ENCODE measurements at places on chromosomes 2 and 18.

DNA sequence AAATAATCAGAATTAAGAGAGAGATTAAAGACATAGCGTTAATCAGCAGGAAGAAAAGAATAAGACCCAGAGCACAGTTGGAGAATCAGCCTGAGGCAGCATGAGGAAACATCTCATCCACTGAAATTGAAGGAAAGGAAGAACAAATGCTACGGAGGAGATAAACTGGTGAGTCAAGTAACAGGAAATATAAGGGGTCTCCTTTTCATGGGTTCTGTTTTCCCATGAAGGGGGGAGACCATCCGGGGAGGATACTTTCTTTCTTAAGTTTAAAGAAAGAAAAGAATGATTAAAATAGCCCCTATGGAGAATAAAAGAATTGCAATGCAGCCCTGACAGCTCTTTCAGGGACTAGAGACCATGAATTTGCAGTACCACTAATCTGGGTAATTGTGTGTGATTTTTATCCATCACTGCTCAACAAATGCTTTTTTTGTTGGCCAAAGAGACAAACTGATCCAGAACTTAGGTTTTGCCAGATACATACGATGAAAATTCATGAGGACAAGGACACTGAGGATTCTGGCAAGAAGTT, 17.7 kb downstream of the ROCK2 start:
- DNase-seq: no peak

DNA sequence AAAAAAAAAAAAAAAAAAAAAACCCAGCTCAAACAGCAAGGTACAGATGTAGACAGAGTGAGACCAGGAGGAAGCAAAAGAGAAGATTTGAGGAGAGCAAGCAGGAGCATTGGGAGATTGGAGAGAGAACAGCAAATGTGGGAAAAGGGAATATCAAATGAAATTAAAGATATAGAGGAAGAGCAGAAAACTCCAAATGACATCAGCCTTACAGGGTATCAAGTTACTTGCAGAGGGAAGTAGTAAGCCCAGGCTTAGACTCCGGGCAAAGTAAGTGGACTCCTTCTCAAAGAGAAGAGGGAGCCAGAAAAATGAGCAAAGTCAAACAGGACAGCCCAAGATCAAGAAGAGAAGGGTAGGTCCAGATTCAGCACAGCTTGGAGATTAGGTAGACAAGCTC, 93.3 kb upstream of the PPP1CB start:
- no peak for DNase-seq

DNA sequence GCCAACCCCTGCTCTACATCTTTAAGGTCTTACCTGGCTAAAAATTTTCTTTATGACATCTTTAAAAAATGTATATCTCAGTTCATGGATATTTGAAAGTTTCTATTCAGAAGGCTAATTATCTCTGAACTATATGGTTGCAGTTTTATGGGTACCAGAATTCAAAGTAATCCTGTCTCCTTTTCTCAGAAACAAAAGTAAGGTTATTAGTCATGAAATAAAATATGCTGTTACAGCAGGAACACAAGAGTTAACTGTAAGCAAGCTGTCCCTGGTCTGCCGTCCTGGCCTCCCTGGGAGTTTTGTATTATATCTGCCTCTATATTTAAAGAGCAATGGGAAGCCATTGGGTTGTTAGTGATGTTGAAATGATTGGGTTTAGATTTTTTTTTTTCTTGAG, 34.0 kb downstream of the SLC4A1AP start:
- no peak for DNase-seq

- no peak for DNase-seq
Observed at GRCh38 chr2:152609699-152610098, 107.6 kb downstream of the PRPF40A start.

DNA sequence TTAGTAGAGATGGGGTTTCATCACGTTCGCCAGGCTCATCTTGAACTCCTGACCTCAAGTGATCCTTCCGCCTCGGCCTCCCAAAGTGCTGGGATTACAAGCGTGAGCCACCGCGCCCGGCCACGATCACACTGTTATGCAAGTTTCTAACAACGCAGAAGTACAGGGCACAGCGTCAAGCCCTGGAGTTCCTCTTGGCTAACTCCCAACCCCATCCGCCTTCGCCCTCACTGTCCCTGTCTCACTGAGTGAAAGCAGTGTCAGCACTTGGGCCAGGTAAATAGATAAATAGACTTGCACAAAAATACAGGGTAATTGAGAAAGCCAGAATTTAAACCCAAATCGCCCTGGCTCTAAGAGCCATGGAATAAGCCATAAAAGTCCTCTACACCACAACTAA, 111.7 kb downstream of the ACVR1 start:
- no peak for DNase-seq

DNA sequence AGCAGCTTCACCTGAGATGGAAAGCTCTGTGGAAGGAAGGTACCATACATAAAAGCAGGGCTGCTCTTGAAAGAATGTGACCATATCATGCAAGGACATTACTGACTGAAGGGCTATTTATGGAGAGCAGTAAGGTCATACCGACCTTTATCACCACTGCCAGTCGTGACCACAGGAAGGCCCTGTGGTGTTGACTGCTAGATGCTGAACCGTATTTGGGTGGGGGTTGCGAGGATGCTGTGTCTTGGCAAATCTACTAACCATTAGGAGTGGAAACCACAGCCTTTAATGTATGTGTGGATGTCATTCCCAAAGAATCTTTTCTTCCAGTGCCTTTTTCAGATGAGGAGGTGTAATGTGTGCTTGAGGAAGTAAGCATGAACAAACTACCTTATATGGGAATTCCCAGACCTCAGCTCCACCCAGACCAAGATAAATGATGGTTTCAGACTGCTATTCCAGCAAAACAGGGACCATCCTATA, 60.8 kb downstream of the LIMS1 start:
- no peak for DNase-seq

DNA sequence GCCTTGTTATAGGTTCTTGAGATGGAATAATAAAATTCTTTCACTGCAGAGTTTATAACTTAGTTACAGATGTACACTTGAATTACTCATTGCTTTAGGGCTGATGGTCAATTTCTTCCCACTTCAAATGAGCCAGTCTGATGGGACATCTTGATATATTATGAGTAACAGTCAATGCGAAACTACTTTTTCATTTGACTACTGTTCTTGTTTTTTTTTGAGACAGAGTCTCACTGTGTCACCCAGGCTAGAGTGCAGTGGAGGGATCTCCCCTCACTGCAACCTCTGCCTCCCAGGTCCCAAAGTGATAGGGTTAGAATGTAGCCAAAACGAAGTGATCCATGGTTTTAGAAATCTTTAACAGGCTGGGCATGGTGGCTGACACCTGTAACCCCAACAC, 57.1 kb downstream of the ST3GAL5 start:
- no peak for DNase-seq

- DNase-seq: no peak
Observed at GRCh38 chr2:48860380-48860779, 104.9 kb upstream of the LHCGR start.

GRCh38 chr18:76376668-76377358, 118.2 kb downstream of the ZNF516 start:
- DNase-seq: no peak

- no peak for DNase-seq
Observed at GRCh38 chr18:45619826-45620201, 4.5 kb downstream of the SLC14A2 start.

DNA sequence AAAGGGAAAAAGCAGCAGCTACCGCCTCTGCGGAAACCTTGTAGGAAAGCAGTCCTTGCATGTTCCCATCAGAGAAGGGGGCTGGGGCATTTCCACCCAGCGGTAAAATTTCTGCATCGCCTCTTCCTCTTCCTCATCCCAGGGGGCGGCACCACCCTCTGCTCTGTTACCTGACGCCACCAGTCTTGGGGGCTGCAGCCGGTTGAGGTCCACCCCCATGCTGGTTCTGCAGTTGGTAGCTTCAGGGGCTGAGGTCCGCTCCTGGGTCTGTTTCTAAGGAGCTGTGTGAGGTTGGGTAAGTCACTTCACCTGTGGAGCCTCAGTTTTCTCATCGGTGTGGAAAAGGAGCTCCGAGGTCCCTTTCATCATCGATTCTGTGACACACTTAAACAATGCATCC, 14.2 kb upstream of the AGAP1 start:
- DNase-seq: no peak

DNA sequence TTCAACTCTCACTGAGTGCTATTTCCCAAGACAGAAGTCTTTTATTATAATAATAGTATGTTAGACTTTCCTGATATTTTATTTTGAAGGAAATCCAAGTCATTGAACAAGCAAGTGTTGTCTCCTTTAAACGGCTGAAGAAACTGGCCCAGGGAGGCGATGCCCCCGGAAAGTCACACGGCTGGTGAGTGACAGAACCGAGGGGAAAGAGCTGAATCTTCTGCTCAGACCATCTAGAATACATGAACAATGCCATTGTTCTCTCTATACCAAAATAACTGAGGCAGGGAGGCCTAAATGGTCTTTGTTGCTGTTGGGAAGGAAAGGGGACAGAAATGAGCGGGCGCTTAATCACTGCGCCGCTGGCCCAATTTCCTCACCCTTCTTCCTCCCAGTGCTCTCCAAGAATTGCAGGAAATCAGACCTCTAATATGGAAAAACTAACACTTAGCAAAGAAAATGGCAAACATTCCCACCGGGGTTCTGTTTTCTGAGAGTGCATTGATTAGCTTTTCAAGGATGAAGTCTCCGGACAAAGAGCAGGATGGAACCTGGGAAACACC, 101.5 kb downstream of the KLF7 start:
- DNase-seq: no peak

GRCh38 chr2:241516520-241516965, 8.2 kb upstream of the STK25 start:
- no peak for DNase-seq

DNA sequence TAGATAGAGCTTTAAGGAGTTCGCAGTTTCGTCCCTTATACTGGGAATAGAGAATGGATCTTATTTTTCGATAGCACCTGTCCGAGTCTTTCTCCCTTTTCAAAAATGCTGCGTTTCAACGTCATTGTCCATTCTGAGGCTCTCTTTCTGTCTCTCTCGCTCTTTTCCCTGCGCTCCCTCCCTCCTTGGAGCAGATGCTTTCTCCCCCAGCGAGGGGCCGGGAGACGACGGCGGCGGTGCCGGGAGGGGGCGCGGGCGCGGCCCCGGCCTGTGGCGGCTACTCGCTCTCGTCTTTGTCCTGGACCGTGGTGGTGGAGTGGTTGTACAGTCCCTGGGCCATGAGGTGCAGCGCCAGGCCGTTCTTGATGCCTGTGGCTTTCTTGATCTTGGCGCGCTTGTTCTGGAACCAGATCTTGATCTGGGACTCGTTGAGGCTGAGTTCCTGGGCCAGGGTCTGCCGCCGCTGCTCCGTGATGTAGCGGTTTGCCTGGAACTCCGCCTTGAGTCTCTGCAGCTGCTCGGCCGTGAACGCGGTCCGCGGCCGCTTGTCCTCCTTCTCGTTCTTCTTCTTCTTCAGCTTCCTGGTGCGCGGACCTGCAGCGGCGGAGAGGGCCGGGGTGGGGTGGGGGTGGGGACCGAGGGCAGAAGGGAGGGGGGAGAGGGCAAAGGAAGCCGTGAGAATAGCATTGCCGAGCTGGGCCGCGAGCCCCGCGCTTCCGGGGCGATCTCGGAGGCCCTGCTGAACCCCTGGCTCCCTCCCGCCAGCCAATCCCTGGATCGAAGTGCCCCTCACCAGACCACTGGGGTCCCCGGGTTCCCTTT, 4.6 kb downstream of the EN1 start:
- DNase-seq: no peak

- no peak for DNase-seq
Observed at GRCh38 chr2:238938003-238938400, 90.1 kb downstream of the TWIST2 start.

- no peak for DNase-seq
Observed at GRCh38 chr2:142840436-142840835, 37.0 kb upstream of the KYNU start.

DNA sequence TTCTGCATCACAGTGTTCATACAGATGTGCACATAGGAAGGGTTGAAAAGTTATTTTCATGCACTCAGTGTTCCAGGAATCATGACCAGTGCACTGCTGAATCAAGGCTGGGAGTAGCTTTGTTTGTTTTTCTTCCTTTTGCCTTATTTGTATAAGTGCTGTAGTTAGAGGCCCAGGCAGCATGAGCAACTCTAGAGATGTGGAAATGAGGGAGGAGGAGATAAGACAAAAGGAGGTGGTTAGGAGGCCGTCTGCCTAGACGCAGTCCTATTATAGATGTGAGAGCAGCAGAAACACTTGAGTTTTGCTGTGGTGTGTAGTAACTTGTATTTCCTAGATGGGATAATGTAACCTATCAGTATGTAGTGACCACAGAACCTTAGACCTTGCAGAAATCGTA, 264.3 kb upstream of the RASGRP3 start:
- DNase-seq: no peak

GRCh38 chr2:196131949-196132925, 39.1 kb downstream of the STK17B start:
- DNase-seq: peak; percentile 4

DNA sequence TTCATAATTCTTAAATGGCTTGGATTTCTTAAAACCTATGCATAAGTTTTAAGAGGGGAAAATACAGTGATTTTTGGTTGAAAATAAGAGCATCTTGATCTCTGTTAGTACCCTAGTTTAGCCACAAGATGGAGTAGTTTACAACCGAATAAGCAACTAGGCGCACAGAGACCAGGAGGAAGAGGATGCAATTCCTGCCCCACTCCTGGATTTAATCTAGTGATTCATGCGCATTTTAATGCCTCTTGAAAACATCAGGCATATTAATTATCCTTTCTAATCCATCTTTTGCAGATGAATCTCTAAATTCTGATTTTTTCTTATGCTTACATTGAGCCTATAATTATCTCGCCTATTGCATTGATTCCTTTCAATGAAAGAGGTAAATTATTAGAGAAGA, 76.7 kb downstream of the MRPS9 start:
- no peak for DNase-seq

All from activated CD4-positive, CD25-positive, alpha-beta regulatory T cell (primary cell).